Activated T-helper 17 cell treated with anti-CD3 and anti-CD28 coated beads, Interleukin-2, amount 50 U/mL, for 72 hours (primary cell): ENCODE measurements at places on chromosomes 5 and 9. TPM values are rescaled to one million over a fixed set of nuclear protein-coding genes. Genes with fewer than 3 reads are reported as not detected.

Gene OR1L8
- total RNA-seq, result not detected

Gene WDR5
- total RNA-seq, result 48.1 TPM

Gene PCDHA13
- total RNA-seq, result not detected

Gene IFNA13
- not detected for total RNA-seq

Gene PCDHGA11
- total RNA-seq, result 0.09 TPM

Gene SLCO6A1
- not detected for total RNA-seq

Gene GKAP1
- 3.3 TPM for total RNA-seq
